Mesothelial cell of epicardium (in vitro differentiated cells): ENCODE measurements at places on chromosomes 12 and 14. TPM values are rescaled to one million over a fixed set of nuclear protein-coding genes. Genes with fewer than 3 reads are reported as not detected.

SLC5A8 gene
- total RNA-seq = not detected in 3 replicates

NAP1L1 gene
- 867 to 887 TPM (median 880 TPM) in 3 replicates for total RNA-seq

EXOC3L4 gene
- total RNA-seq = 0.18 TPM in 1 of 3 replicates, not detected in the others

GLIPR1 gene
- 25.3 to 30.5 TPM (median 25.8 TPM) in 3 replicates for total RNA-seq
